ENCODE measurements at places on chromosomes 7 and 10.
A peak's percentile ranks its signal among the peaks of the same experiment; 100 is the strongest.

DNA sequence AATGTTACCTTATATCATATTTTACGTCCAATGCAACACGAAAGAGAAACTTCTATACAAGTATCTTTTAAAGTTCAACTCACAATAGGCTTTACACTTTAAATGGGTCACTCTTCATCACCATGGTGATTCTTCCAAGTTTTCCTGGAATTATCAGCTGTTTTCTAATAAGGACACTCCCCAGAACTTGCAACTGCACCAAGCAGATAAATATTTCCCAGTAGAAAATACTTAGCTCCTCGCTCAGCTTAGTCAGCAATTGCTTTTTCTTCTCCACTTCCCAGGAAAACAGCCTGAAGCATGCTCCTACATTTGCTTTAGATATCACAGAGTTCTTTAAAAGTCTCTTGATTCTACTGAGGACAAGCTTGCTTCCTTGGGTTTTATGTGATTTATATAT is 25.7 kb upstream of the ADD3 start:
- DNase-seq = no peak

DNA sequence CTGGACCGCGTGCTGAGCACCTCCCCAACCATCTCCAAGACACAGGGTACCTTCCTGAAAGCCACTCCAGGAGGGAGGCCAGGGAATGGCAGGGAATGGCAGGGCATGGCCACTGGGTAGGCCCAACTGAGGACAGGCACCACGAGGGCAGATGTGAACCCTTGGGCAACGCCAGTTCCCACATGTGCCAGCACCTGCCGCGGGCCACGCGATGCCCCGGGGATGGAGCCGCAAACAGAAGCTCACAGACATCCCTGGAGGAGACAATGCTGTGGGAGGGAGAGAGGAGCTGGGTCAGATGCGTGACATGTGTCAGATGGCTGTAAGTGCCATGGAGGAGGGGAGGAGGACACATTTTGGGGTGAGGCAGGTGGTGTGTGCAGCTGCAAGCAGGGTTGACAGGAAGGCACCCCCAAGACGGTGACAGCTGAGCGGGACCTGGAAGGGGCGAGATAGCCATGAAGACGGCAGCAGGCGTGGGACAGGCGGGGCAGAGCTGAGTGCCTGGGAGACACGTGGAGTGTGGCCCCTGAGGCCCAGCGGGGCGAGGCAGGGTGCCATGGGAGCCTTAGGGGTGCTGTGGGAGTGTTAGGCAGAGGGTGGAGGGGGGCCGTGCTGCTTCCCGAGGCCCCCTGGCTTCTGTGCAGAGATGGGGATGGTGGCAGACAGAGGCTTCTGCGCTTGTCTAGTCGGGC is 27.7 kb downstream of the IQCE start:
- DNase-seq = no peak

- DNase-seq = no peak
Measured at GRCh38 chr7:41578700-41579099, 124.2 kb downstream of the INHBA start.

- no peak for DNase-seq
Measured at GRCh38 chr10:91643700-91644099, 10.8 kb upstream of the PPP1R3C start.

- DNase-seq = no peak
Measured at GRCh38 chr10:103852856-103853255, 2.5 kb downstream of the SH3PXD2A start.

DNA sequence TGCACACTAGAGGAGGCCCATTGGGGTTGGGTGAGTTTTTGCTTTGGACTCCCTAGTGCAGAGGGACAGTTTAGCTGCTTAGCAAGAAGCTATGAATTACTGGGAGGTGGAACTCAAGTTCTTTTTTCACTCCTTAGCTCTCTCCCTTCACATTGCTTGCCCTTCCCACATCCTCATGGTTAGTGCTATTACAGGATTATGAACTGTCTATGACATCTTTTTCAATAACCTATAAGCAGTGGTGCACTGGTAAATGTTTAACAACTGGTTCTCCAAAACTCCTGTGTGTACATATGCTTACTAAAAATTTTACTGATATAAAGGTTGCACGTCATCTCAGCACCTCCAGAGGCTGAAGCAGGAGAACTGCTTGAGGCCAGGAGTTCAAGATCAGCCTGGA is 6.2 kb downstream of the SSMEM1 start:
- DNase-seq = no peak

- DNase-seq = peak; percentile 81
Measured at GRCh38 chr10:102523250-102524029, 19.7 kb downstream of the SUFU start.

DNA sequence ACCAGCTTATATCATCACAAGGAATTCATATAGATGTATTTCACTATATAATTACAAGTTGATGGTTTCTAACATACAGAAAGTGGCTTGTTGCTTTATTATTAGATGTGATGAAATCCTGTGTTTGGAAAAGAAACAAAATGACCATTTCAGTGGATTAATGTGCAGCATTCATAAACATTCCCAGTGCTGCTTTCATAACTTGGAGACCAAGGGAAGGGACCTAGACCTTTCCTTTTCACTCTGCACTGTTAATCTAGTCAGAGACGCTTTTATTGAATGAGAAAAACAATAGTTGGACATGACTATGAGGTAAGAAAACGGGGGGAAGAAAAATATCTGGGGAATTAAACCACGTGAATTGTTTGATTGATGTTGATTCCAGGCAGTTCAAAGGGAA is 160.0 kb downstream of the HDAC9 start:
- no peak for DNase-seq

DNA sequence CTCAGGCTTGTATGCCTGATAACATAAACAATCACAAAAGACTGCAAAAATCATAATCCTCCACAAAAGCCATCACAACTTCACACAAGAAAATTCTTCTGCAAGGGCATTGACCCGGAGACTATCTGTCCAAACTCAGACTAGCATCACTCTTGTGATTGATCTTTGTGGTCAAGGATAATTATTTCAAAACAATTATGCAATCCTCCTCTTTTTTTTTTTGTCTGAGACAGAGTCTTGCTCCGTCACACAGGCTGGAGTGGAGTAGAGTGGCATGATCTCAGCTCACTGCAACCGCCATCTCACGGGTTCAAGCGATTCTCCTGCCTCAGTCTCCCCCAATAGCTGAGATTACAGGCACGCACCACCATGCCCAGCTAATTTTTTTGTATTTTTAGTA is 22.2 kb downstream of the CDNF start:
- DNase-seq = no peak

DNA sequence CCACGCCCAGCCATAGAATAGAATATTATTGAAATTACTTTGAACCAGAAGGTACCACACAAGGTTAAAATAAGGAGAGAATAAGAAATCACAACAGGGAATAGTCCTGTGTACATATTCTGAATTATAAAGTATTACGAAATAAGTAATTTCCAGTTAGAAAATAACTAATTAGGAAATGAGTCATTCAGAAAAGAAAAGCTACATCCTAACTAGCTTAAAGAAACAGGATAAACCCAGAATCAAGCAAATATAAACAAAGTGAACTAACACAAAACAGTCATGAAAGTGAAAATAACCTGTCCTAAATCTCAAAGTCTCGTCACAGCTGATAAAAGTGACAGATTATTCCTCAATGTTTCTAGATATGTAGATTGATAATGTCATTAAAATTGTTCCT is 74.8 kb upstream of the NEBL start:
- DNase-seq = no peak

- DNase-seq = no peak
Measured at GRCh38 chr10:114593816-114594468, 64.1 kb downstream of the ABLIM1 start.

GRCh38 chr10:35667270-35667889 is 25.3 kb upstream of the FZD8 start:
- DNase-seq = no peak

DNA sequence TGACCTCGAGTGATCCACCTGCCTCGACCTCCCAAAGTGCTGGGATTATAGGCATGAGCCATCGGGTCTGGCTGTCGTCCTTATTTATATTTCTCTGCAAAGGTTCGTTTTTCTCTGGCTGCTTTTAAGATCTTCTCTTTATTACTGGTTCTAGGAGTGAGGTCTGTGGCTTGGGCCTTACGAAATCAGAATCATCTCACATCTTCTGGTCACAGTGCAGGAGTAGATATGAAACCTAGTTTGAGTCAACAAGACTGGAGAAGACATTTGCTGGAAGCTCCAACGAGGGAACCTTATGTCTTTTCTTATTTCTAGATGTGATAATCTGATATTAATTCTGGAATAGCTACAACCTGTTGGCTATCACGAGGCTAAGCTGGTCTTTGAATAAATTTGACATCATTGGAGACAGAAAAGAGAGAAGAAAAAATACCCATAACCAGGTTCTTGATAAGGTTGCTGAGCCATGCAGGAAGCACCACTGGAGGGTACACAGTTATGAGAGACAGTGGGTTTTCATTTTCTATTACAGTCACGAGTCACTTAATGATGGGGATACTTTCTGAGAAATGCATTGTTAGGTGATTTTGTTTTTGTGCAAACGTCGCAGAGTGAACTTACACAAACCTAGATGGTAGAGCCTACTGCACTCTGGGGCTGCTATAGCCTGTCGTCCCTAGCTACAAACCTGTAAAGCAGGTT is 25.6 kb upstream of the IL15RA start:
- no peak for DNase-seq

GRCh38 chr7:23012908-23013714 is 819 bp downstream of the HYCC1 start:
- DNase-seq = peak; percentile 86

GRCh38 chr10:3331690-3332230 is 159.2 kb upstream of the PITRM1 start:
- DNase-seq = no peak

DNA sequence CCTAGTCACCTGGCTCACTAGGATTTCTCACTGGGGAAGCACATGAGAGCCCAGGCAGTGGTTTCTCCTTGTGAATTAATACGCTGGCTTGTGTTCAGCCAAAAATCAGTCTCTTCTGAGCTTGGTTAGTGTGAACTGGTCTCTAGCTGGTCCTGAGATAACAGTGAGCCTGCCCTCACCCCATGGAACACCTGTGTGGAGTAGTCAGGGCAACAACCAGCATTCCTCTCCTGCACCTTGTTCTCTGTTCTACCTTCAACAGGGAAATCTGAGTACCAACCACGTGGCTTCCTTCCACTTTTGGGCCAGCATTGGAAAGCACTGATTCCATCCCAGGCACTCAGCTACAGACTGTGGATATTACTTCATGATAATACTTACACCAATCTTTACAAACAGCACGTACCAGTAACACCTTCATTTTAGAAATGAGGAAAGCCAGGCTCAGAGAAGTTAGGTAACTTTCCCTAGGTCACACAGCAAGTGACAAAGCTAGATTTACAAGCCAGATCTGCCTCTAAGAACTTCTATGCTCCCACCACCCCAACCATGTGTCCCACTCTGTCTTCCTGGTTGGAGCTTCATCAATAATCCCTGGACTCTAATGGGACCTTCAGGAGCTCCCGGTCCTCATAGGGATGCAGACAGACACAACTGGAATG is 106.6 kb downstream of the GRID1 start:
- no peak for DNase-seq

GRCh38 chr7:48617993-48618392 is 306.4 kb upstream of the CDC14C start:
- no peak for DNase-seq

- DNase-seq = no peak
Measured at GRCh38 chr7:115971506-115971905, 59.1 kb downstream of the TFEC start.

GRCh38 chr10:4344492-4344994 is 481.5 kb upstream of the AKR1E2 start:
- peak; percentile 93 for DNase-seq

GRCh38 chr7:66246554-66247171 is 41.5 kb downstream of the TPST1 start:
- DNase-seq = no peak

DNA sequence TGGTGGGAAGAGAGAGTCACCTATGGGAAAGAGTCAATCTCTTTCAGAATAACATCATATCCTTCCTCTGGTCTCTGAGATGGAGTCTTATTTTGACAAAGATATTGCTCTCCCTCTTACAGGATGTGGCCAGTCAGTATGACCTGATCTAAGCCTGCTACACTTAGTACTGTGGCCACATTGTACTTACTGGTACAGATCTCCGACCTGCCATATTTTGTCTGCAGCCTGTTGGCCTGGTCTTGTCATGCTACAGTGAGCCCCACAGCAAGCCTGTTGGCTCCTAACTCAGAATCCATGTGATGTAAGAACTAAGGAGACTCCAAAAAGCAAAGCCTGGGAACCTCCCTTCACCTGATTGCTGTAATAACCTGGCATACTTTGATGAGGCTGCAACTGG is 377.8 kb downstream of the SFMBT2 start:
- no peak for DNase-seq

- no peak for DNase-seq
Measured at GRCh38 chr10:26738301-26738911, 40.9 kb downstream of the PDSS1 start.

DNA sequence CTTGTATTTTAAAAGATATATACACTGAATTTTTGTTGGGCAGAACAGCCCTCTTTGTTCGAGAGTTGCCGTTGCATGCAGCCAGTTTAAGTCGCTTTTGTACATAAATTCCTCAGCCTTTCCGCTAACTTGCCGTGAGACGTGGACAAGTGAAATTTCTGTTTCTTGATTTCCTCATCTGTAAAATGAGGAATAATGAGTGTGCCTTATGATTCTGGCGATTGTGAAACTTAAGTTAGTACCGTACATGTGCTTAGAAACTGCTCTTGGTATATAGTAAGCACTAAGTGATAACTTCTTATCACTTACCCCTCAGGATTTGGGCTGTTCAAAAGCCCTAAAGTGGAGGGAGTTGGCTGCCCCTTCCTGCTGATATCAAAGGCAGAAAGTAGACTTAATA is 1.4 kb downstream of the CCNJ start:
- no peak for DNase-seq

GRCh38 chr7:91280185-91280584 is 16.0 kb downstream of the FZD1 start:
- DNase-seq = no peak

GRCh38 chr7:130875265-130875741 is 141.3 kb upstream of the KLF14 start:
- DNase-seq = no peak

GRCh38 chr10:70355051-70356021 is 27.1 kb downstream of the LRRC20 start:
- DNase-seq = no peak

- DNase-seq = no peak
Measured at GRCh38 chr10:3236644-3237404, 64.2 kb upstream of the PITRM1 start.

- no peak for DNase-seq
Measured at GRCh38 chr7:50347693-50348092, 43.2 kb downstream of the IKZF1 start.

- DNase-seq = no peak
Measured at GRCh38 chr10:31071232-31072005, 39.8 kb upstream of the ZNF438 start.

- no peak for DNase-seq
Measured at GRCh38 chr10:58052772-58053171, 214.9 kb downstream of the IPMK start.

- DNase-seq = no peak
Measured at GRCh38 chr10:87804939-87805569, 13.0 kb downstream of the ATAD1 start.
